Activated CD4-positive, alpha-beta T cell treated with anti-CD3 and anti-CD28 coated beads, Interleukin-2, amount 50 U/mL, for 4 hours (primary cell): ENCODE measurements at places on chromosomes 4 and X.

DNA sequence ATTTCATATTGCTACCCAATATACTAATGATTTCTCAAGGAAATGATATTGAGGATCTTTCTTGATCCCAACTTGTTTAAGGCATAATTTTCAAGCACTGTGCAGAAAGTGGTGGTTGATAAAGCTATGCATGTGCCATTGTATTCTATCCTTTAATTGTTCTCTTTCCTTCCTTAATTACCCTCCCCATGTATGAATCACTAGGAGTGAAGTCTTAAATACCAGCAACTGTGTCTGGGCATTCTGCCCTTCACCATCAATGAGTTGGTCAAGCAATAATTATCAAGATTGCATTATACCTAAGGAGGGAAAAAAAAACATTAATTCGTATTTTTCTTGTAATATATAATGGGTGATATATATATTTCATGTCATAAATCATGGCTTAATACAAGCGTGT lies 111.8 kb upstream of the FRMPD4 start:
- no peak for DNase-seq

- DNase-seq = no peak
Measured at GRCh38 chr4:47617607-47618006, 132.5 kb downstream of the ATP10D start.

GRCh38 chr4:4585012-4585670 lies 43.3 kb upstream of the STX18 start:
- DNase-seq = no peak

DNA sequence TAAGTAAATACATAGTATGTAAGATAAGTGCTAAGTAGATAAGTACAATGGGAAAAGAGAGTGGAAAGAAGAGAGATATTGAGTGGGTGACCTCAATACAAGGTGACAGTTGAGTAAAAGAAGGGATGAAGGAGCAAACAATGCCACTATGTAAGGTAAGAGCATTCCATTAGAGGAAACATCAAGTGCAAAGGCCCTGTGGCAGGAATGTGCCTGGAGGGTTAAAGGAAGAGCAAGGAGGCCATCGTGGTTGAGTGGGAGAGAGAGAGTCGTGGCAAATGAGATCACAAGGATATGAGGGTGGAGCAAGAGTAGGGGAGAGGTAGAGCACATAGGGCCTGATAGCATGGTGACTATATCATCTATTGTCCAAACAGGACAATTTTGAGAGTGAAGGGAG lies 13.4 kb downstream of the EDNRA start:
- no peak for DNase-seq

DNA sequence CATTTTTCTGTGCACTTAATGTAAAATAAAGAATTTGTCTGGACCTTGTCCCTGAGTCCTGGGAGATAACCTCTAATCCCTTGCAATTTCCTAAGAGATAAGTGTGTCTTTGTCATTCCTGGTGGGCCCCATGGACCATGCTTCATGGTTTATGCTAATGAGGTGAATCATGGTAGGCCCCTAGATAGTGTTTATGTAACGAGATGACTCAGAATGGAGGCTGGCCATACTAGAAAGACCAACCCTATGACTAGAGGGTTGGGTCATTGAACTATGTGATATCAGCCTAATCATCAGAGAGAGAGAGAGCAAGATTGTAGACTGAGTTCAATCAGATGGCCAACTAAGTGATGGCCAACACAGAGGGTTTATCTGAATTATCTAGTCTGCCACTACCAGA lies 64.2 kb upstream of the NHSL2 start:
- DNase-seq = no peak

DNA sequence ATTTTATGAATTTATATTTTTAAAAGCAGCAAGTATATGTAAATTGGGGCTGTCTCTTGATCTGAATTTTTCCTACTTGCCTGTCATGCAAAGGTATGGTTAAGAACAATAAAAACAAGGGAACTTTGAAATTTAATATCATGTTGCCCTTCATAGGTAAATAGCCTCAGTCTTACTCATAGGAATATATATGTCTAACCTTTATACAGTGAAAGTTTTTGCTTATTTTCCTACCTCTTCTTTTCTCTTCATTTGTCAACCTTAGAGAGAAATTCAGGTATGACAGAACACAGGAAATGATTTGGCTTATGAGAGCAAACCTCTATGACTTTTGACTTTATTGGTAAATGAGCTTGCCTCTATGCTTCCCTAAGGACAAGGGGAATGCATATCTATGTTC lies 716.0 kb downstream of the CENPC start:
- no peak for DNase-seq

GRCh38 chr4:182179105-182179504 lies 64.1 kb upstream of the TENM3 start:
- DNase-seq = no peak

- no peak for DNase-seq
Measured at GRCh38 chr4:173827707-173828106, 297.7 kb upstream of the HAND2 start.

DNA sequence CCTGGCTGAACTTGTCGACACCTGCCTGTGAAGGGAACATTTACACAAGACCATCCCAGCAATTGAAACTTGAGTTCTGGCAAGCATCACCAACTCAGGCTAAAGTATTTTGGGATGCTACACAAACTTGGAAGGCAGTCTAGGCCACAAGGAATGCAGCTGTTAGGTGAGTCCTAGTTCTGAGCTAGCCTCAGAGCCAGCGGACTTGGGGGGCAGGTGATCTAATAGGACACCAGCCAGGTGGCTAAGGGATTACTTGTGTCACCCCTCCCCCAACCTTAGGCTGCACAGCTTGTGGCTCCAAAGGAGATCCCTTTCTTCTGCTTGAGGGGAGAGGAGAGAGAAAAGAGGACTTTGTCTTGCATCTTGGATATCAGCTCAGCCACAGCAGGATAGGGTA lies 62.3 kb upstream of the DKK2 start:
- DNase-seq = no peak

DNA sequence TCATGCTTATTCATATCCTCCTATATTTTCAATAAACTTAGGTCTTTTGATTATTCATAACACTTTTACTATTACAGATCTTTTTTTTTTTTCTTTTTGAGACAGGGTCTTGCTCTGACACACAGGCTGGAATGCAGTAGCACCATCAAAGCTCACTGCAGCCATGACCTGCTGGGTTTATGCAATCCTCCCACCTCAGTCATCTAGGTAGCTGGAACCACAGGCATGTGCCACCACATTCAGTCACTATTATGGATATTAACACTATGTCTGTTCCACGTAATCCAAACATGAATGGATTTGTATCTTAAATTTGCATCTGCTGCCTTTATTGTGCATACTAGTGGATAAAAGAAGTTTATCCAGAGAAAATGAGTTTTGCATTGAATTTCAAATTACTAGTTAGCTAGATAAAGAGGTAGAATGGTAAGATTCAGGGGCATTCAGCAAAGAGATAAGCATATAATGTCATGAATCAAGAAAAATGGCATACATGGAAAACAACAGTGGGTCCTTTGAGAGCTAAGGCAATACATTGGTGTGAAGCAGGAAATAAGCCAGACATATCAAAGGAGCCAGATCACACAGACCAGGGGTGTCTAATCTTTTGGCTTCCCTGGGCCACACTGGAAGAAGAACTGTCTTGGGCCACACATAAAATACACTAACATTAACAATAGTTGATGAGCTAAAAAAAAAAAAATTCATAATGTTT lies 13.9 kb downstream of the ANAPC10 start:
- DNase-seq = no peak

DNA sequence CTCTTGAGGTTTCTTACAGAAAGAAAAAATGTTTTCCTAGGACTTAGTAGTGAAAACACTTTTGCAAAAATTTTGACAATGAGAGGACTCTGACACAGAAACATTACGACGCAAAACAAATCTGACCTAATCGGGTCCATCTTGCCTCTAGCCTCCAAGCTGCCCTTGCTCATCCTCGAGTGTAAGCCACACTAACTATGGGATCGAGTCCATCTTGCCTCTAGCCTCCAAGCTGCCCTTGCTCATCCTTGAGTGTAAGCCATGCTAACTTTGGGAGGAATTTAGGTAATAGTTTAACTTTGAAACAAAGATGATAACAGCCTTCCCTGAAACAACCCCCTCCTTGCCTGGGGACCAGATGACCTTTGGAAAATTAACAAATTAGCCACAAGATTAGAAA lies 100.3 kb upstream of the FRG1 start:
- no peak for DNase-seq

- DNase-seq = no peak
Measured at GRCh38 chr4:137425281-137425680, 107.0 kb downstream of the PCDH18 start.

DNA sequence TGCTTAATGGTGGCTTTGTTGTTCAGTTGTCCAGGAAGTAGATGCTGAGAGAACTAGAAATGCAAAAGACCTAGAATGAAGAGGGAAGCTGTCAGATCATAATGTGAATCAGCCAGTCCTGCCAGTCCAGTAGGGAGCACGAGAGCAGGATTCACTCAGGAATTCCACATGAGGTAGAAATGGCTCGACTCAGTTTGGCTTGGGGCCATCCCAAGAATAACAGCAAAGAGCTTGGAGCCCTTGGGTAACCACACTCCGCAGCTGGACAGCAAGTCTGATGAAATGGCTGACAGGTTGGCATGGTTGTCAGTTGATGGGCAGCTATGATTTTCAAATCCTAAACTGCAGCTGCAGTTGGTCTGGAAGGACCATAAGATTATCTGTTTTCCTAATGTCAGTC lies 44.5 kb upstream of the WDR1 start:
- DNase-seq = no peak

- no peak for DNase-seq
Measured at GRCh38 chr4:168759321-168759720, 250.7 kb downstream of the CBR4 start.

- no peak for DNase-seq
Measured at GRCh38 chr4:151489462-151490203, 80.7 kb downstream of the FHIP1A start.

DNA sequence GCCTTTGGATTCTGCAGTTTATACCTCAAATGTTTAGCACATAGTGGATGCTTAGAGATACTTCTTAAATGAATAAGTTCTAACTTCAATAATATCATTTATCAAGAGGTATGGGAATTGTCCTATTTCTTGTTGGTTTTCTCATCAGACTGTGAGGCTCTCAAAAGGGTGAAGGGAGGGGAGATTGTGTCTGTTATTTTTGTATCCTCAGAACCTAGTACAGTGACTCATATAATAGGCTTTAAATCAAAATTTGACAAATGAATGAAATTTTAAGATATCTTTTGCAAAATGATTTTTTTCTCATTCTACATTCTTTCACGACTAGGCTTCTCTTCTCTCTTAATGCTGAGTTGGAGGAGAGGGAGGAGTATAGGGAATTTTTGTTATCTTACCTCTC lies 89.5 kb downstream of the KDR start:
- DNase-seq = no peak

- no peak for DNase-seq
Measured at GRCh38 chrX:2187352-2188115, 313.2 kb downstream of the DHRSX start.

DNA sequence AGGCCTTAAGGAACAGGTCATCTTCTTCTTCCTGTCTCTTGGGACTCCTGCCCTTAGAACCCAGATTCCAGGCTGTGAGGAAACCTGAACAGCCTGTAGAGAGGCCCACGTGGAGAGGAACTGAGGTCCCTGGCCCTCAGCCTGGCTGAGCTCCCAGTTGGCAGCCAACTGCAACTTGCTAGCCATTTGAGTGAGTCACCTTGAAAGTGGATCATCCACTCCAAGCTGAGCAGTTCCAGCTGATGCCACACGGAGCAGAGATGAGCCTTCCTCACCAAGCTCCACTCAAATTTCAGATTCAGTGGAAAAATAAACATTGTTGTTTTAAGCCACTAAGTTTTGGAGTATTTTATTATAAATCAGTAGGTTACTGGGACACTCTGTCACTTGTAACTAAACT lies 392.5 kb downstream of the BCOR start:
- DNase-seq = no peak

DNA sequence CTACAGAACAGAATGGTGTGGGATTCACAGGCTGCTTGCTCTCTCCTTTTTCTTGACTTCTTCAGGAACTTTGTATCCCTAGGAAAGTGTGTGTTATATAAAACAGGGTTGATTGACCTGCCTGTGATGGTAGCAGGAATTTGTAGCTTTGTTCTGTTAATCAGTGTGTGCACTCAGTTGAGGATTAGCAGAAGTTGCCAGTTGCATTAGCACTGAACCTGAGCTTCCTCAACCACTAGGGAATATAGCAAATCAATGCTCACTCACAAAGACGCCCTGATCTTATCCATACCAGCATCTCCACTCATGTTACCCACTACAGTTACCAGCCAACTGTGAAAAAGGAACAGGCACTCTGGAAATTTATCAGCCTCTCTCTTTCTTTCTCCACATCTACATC lies 319.1 kb upstream of the EMCN start:
- no peak for DNase-seq

GRCh38 chr4:7845493-7846128 lies 94.0 kb downstream of the AFAP1 start:
- DNase-seq = no peak

DNA sequence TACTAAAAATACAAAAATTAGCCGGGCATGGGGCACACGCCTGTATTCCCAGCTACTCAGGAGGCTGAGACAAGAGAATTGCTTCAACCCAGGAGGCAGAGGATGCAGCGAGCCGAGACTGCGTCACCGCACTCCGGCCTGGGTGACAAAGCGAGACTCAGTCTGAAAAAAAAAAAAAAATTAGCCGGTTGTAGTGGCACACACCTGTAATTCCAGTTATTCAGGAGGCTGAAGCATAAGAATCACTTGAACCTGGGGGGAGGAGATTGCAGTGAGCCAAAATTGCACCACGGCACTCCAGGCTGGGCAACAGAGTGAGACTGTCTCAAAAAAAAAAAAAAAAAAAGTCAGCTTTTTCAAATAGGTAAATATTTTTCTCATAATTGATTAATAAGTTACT lies 71.9 kb downstream of the WDFY3 start:
- no peak for DNase-seq

DNA sequence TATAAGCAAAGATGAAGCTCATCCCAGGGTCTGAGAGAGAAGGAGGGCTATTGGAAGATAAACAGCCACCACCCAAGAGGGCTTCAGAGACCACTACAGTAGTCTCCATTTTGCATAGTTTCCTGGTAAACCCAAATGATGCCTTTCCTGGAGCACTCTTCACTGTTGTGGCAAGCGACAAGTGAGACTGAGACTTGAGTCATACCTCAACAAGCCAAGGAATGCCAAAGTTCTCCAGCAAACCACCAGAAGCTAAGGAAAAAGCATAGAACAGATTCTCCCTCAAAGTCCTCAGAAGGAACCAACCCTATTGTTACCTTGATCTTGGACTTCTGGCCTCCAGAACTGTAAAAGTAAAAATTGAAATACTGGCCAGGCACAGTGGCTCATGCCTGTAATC lies 65.9 kb downstream of the LARP7 start:
- no peak for DNase-seq

GRCh38 chr4:143380629-143381028 lies 44.0 kb downstream of the GAB1 start:
- DNase-seq = no peak

- DNase-seq = no peak
Measured at GRCh38 chr4:36779601-36780000, 464.9 kb upstream of the NWD2 start.

DNA sequence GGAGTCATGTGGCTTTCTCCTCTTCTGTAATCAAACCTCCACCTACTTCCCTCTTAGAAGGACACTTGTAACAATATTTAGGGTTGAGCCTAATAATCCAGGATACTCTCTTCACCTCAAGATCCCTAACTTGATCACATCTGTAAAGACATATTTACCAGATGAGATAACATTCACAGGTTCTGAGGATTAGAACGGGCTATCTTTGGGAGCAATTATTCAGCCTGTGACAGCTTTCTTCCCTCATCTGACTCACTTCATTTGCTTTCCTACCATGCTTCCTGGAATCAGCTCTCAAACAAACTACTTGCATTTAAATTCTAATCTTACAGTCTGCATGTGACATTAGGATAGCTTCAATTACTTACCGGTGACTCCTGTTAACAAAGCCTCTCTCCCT lies 133.5 kb upstream of the NDST3 start:
- DNase-seq = no peak
